Activated naive CD8-positive, alpha-beta T cell treated with anti-CD3 and anti-CD28 coated beads, Interleukin-2, amount 10 ng/mL, durations not matched to agents 7 days and 5 days (primary cell): ENCODE measurements at places on chromosomes 13 and 19. TPM values are rescaled to one million over a fixed set of nuclear protein-coding genes. Genes with fewer than 3 reads are reported as not detected.

CFAP97D2 gene
- not detected for total RNA-seq

DGKH gene
- total RNA-seq, result 18.9 TPM

TNFSF9 gene
- 3.7 TPM for total RNA-seq

CEACAM1 gene
- 38.3 TPM for total RNA-seq

CCNA1 gene
- total RNA-seq, result 0.62 TPM

JAK3 gene
- total RNA-seq, result 119 TPM

ZNF841 gene
- total RNA-seq, result 38.4 TPM

VSTM1 gene
- not detected for total RNA-seq

ZNF324 gene
- 18.5 TPM for total RNA-seq

IFI30 gene
- total RNA-seq, result 78.8 TPM

HCST gene
- total RNA-seq, result 186 TPM

C3 gene
- total RNA-seq, result 2.0 TPM

PTH2 gene
- not detected for total RNA-seq
